ENCODE measurements at places on chromosomes 12 and 14.

- DNase-seq, result no peak
Measured at GRCh38 chr14:101630056-101630965, 69.0 kb downstream of the DIO3 start.

DNA sequence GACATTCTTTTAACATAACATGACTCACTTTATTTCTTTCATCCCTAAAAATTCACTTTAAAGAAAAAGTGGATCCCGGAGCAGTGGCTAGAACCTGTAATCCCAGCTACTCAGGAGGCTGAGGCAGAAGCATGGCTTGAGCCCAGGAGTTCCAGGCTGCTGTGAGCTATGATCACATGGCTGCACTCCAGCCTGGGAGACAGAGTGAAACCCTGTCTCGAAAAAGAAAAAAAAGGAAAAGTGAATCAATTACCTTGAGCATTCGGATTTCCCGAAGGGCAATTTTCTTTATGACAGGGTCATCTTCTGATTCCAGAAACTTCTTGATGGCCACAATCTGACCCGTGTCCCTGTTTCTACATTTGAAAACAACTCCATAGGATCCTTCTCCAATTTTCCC, 1.2 kb downstream of the CDKL1 start:
- no peak for DNase-seq

GRCh38 chr12:65899241-65899640, 75.0 kb downstream of the HMGA2 start:
- no peak for DNase-seq

GRCh38 chr14:92493492-92493891, 20.1 kb upstream of the RIN3 start:
- no peak for DNase-seq

DNA sequence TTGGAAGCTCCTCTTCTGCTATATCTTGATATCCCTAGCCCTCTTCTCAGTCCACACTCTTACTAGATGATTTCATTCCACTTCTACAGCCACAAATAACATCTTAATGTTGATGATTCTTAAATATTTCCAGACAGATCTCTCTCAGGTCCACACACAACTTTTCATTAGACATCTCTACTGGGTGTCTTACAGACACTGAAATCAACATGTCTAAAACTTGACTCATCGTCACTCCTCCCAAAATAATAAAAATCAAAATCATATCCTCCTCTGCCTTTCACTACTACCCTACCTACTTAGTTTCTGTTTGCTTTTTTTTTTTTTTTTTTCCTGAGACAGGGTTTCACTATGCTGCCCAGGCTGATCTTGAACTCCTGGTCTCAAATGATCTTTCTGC, 11.9 kb downstream of the PRDM4 start:
- no peak for DNase-seq

DNA sequence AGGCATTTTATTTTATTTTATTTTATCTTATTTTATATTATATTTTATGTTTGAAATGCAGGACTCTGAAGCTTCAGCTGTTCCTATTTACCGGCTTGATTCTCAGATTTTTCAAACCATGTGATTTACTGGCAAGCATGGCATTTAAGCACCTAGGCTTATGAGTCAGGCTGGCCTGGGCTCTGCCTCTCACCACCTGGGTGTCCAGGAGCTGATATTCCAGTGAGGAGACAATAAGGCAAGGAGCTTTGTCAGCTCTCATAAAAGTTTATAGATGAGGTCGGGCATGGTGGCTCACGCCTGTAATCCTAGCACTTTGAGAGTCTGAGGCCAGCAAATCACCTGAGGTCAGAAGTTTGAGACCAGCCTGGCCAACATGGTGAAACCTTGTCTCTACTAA, 2.1 kb downstream of the DAO start:
- DNase-seq, result no peak

- DNase-seq, result no peak
Measured at GRCh38 chr14:68939893-68940613, 39.0 kb downstream of the ACTN1 start.

GRCh38 chr12:55861871-55862270, 19.1 kb upstream of the MMP19 start:
- DNase-seq, result no peak

- DNase-seq, result no peak
Measured at GRCh38 chr12:71045781-71046180, 112.0 kb downstream of the TSPAN8 start.

GRCh38 chr12:94027561-94027960, 120.8 kb upstream of the PLXNC1 start:
- no peak for DNase-seq

DNA sequence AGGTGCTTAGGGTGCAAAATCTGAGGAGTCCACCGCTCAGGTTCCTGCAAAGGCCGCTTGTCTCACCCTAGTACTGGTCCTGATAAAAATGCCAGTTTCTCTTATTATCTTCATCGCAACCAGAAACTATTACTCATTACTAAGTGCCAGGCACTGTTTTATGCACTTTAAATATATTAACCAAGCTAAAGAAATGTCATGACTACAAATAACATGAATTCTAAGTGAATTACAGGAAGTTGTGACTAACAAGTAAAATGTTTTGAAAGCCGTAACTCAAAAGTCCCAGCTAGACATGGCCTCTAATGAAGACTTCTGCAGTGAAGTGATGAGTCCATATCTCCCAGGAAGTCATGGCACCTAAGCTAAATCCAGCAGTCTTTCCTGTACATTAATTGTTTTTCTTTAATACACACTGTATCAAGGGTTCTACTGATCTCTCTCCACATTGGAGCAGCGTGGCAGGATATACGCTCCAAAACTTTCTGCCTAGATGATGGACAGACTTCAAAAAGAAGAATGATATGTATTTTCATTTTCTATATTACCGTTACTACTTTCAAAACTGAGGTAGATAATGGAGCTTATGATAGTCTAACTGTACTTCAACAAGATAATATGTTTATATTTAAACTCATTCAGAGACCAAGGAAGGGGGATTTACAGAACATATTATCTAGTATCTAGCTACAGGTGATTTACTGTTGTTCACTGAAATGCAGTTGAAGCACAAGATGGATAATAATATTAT, 117.3 kb upstream of the ARID2 start:
- DNase-seq, result no peak

DNA sequence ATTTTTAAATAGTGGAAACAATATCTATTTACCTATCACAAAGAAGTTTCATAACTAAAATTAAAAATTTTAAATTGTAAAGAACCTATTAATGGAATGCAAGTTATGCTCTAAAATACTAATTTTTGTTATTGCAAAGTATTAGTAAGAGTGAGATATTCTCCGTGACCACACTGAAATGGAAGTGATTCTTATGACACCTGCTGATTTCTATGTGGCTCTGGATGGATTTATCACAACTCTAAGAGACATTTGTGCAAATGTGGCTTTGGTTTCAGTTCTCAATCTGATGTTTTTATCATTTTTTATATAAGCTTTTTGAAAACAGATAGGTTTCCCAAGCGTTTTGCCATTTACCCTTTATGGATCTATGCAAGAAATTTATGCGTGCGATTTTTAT, 497.8 kb downstream of the NAV3 start:
- DNase-seq, result no peak

DNA sequence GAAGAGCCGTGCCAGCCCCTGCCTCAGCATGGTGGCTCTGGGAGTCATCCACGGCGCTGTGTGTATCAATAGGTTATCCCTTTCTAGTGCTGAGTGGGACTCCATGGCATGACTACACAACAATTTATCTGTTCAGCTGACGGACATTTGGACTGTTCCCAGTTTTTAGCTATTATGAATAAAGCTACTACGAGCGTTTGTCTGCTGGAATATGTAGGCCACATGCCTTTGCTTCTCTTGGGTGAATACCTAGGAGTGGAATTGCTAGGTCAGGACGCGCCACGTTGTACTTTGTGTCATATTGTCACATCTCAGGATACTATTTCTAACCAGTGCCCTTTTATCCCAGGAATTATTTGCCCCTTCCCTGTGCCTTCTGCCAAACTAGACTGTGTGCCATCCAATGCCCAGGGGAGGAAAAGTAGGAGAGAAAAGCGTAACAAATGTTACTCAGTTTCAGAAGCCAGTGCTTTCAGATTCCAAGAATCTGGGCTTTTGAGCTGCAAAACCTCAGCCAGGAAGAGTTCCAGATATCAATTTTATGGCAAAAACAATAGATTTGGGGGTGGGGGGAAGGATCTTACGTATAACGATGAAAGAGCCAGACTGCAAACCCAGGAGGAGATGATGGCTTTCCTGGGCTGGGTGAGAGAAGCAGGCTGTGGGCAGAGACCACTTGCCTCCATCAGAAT, 62.5 kb upstream of the NCOR2 start:
- DNase-seq, result no peak

- DNase-seq, result no peak
Measured at GRCh38 chr12:71865166-71865713, 25.7 kb downstream of the TBC1D15 start.

GRCh38 chr12:69161829-69162228, 77.5 kb upstream of the CPSF6 start:
- DNase-seq, result no peak
